Stimulated activated CD4-positive, alpha-beta T cell treated with anti-CD3 and anti-CD28 coated beads, Interleukin-12 subunit alpha, Interleukin-12 subunit beta, amount 100 ng/mL, for 48 hours (primary cell): ENCODE measurements at places on chromosomes 11 and 22.

DNA sequence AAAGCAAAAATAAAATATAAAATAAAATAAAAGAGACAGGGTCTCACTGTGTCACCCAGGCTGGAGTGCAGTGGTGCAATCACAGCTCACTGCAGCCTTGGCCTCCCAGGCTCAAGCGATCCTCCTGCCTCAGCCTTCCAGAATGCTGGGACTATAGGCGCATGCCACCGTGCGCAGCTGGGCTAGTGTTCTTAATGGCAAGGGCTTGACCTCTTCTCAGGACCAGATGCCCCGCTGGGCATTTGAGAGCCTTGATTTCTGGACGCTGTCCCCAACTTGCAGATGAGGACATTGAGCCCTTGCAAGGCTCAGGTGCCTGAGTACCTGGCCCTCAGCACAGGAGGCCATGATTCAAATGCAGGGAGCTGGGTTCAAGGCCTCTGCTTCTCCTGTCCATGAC is 82.6 kb downstream of the DHCR7 start:
- no peak for DNase-seq

DNA sequence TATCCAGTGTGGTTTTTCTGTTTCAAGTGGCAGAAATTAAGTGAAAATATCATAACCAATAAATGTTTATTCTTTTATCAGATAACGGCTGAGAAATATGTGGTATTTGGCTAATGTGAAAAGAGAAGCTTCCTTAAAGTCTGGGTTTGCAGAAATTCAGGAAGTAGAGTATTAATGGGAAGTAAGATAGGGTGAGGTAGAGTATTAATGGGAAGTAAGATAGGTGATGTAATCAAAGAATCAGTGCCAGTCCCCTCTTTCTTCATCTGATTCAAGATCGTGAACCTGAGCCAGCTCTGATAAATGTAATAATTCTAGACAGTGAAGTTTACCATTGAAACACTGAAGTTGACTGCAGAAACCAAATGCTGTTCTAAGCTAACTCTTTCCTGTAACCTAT is 30.9 kb downstream of the TRPC6 start:
- DNase-seq: no peak

DNA sequence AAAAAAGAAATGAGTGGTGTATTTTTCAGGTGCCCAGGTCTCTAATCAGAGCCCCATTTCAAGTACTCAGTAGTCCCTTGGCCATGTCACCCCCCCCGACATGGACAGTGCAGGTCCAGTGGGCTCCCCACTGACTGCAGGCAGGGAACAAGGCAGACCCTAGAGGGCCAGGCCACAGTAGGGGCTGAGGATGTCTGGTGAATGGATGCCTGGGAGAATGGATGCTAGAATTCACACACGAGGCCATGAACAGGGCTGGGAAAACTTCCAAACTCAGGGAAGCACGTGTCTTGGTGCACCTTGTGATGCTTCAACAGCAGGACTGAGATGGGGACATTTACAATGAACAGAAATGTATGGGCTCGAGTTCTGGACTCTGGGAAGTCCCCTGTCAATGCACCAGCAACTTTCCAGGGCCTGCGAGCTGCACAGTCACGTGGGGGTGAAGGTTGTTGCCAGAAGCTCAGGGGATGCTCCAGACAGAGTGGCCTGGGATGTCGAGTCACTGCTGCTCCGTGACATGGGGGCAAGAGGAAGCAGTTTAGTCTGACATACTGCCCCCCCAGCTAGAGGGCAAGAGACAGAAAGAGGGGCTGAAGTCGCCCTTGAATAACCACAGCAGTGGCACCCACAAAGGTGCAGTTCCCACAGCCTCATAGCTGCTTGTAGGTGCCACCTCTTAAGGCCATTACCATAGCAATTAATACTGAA is 3.1 kb downstream of the APOBEC3G start:
- no peak for DNase-seq

GRCh38 chr22:32204040-32204855 is 625 bp downstream of the RFPL2 start:
- DNase-seq: no peak

GRCh38 chr11:125062931-125063428 is at the start of gene SLC37A2:
SLC37A2 (plus strand) TSS chr11:125063305; CDS start chr11:125063368, 63 bp downstream.
- peak; percentile 31 for DNase-seq

DNA sequence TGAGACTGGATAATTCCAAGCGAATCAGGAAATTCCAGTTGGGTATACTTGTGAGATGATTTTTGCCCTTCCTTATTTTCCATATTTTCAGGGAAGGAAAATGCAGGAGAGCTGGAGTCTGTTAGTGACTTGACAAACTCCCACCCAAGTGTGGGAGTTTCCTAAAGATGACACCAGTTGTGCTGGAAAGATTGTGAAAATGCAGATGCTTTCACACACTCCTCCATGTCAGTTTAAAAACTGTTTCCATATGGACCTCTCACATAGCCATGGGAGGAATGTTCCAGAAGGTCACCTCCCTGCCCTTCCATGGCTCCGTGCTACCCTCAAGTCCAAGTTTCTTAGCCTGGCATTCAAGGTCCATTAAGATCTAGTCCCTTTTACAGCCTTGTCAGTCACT is 350.7 kb upstream of the NARS2 start:
- no peak for DNase-seq

GRCh38 chr11:61532134-61533038 is 23.8 kb downstream of the LRRC10B start:
- peak; percentile 24 for DNase-seq

DNA sequence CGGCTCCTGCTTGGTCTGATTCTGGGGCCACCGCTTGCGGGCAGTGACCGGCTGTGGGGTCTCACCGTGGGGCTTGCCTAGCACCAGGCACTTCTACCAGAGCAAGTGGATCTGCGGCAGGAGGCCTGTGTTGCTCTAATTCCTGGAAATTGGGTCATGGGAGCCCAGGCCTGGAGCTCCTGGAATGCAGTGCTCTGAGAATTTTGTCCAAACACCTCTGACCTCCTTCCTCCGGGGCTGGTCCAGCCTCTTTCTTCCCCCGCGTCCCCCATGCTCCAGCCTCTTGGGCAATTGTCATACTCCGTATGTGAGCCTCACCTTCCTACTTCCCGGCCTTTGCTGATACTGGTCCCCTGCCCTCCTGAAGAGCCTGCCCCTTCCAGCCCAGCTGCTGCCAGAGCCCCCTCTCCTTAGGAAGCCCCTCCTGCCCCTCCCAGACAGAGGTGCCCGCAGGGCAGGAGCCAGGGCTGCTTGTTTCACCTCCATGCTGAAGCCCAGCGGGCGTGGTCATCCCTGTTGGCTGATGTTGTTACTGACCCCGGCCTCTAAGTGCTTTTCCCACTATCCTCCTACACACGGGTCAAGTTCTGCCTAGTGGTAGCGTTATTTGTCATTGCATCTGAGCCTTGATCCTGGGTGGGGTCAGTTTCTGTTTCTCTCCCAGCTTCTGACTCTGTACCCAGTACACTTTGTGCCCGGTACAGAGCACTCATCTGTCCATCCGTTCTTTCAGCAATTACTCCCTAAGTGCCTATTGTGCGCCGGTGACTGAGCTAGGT is 9.6 kb downstream of the MGAT3 start:
- no peak for DNase-seq

GRCh38 chr11:76791861-76792260 is 8.7 kb downstream of the TSKU start:
- DNase-seq: no peak

- DNase-seq: no peak
These were observed 61.8 kb downstream of the MCHR1 start for GRCh38 chr22:40741116-40741515.

- peak; percentile 62 for DNase-seq
These were observed 10.4 kb upstream of the AHNAK start for GRCh38 chr11:62556875-62557631.
